Breast epithelium (tissue), 4 donors: ENCODE measurements at places on chromosomes 16 and 17. TPM values are rescaled to one million over a fixed set of nuclear protein-coding genes. Genes with fewer than 3 reads are reported as not detected.
A peak's percentile ranks its signal among the peaks of the same experiment; 100 is the strongest.

DNA sequence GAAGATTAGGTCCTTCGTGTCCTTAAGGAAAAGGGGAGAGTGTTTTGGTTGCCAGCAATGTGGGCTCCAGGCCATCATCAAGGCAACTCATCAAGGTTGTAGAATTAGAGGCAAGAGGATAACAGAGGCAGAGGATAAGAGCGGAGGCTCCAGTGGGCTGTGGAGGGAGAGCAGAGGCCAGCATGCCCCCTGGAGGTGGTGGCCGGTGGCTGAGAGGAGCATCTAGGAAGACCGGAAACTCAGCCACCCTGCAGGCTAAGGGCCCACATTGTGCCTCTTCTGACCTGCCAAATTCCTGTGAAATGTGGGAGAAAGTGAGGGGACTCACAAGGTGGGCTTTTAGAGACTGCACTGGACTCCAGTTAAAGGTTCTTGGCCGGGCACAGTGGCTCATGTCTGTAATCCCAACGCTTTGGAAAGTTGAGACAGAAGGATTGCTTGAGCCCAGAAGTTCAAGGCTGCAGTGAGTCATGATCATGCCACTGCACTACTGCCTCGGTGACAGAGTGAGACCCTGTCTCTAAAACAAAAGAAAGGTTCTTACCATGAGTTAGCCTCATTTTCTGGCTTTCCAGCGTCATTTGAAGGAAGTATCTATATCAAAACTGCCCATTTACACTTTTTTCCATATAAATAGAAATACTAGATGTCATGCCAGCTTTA, 62.7 kb upstream of the ADORA2B start:
- no peaks in the 10 kb centered on the region for H3K4me1 ChIP-seq
- no peaks in the 10 kb centered on the region for H3K36me3 ChIP-seq
- no peaks in the 10 kb centered on the region for H3K27me3 ChIP-seq

The ITGAL gene
- 2.3 TPM for total RNA-seq

The SLC22A31 gene
- total RNA-seq, result not detected

DNA sequence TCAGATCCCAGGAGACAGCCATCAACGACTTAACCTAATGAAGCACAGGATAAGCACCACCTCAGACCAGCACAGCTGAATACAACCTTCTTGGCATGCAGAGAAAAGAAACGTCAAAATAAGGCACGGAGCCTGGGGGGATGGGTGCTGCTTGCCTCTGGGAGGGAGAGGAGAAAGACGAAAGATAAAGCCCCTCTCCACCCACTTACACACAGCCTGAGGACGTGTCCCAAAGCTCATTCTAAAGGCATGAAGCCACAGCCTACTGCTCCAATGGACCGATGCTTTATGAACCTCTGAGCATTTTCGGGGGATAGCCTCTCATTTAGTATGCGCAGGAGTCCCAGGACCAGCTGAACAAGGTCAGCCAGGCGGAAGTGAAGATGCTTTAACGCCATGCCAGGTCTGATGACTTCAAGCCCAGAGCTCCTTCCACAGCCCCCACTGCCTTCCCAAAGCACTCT, 31.1 kb downstream of the ST3GAL2 start:
- H3K4me3 ChIP-seq, result no peak overlapping the region
- H3K27ac ChIP-seq, result no peak overlapping the region
- H3K36me3 ChIP-seq, result no peaks in the 10 kb centered on the region
- no peak for DNase-seq
- H3K27me3 ChIP-seq, result no peaks in the 10 kb centered on the region

- no peaks in the 10 kb centered on the region for H3K36me3 ChIP-seq
- no peaks in the 10 kb centered on the region for H3K27me3 ChIP-seq
- DNase-seq, result no peak
- no peak overlapping the region for H3K4me3 ChIP-seq
Observed at GRCh38 chr17:68861602-68862001, 93.6 kb downstream of the ABCA8 start.

The METRN gene
- total RNA-seq, result 30.2 TPM

GRCh38 chr16:2985893-2986355, 5.7 kb upstream of the PKMYT1 start:
- DNase-seq, result no peak
- H3K4me1 ChIP-seq, result peaks cover 6% of the 10 kb centered on the region

DNA sequence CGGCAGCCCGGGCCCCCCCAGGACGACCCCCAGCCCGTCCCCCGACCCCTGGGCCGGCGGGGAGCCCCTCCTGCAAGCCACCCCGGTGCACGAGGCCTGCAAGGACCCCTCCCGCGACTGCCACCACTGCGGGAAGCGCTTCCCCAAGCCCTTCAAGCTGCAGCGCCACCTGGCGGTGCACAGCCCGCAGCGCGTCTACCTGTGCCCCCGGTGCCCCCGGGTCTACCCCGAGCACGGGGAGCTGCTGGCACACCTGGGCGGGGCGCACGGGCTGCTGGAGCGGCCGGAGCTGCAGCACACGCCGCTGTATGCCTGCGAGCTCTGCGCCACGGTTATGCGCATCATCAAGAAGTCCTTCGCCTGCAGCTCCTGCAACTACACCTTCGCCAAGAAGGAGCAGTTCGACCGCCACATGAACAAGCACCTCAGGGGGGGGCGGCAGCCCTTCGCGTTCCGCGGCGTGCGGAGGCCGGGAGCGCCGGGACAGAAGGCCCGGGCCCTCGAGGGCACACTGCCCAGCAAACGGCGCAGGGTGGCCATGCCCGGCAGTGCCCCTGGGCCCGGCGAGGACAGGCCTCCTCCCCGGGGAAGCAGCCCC, 15.6 kb upstream of the ZFPM1 start:
- no peaks in the 10 kb centered on the region for H3K27me3 ChIP-seq
- H3K27ac ChIP-seq, result no peak overlapping the region
- H3K4me3 ChIP-seq, result no peak overlapping the region

The CBFA2T3 gene
- total RNA-seq, result 2.3 TPM

GRCh38 chr17:385836-386140, 33.2 kb upstream of the RPH3AL start:
- H3K36me3 ChIP-seq, result no peaks in the 10 kb centered on the region
- no peaks in the 10 kb centered on the region for H3K4me1 ChIP-seq
- H3K4me3 ChIP-seq, result peak overlapping the region; percentile 62

The UBTF gene
- total RNA-seq, result 60.6 TPM

The DOC2B gene
- total RNA-seq, result 22.9 TPM

DNA sequence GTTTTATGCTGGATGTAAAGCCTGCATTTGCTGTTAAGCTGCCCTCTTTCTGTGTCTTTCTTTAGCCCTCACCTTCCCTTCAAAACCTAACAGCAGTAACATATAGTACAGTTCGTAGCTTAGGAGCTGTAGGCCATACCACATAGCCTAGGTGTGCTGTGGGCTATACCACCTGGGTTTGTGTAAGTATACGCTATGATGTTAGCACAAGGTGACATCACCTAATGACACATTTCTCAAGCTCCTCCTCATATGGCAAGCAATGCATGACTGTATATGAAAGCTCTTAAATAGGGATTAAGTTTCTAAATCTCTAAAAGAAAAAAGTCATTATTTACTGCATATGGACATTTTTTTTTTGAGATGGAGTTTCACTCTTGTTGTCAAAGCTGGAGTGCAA, 57.8 kb upstream of the TMEM97 start:
- DNase-seq, result no peak
- H3K4me3 ChIP-seq, result no peak overlapping the region
- no peaks in the 10 kb centered on the region for H3K27me3 ChIP-seq
- no peaks in the 10 kb centered on the region for H3K4me1 ChIP-seq
- H3K36me3 ChIP-seq, result no peaks in the 10 kb centered on the region
- no peak overlapping the region for H3K27ac ChIP-seq
